ENCODE measurements at places on chromosomes 1 and 21. TPM values are rescaled to one million over a fixed set of nuclear protein-coding genes. Genes with fewer than 3 reads are reported as not detected.
A peak's percentile ranks its signal among the peaks of the same experiment; 100 is the strongest.

GRCh38 chr1:173502104-173502503 is 25.0 kb downstream of the PRDX6 start:
- DNase-seq = no peak

- DNase-seq = no peak
These were observed 156.8 kb downstream of the FASLG start for GRCh38 chr1:172815740-172816139.

SLC9C2 gene
- not detected for total RNA-seq

DNA sequence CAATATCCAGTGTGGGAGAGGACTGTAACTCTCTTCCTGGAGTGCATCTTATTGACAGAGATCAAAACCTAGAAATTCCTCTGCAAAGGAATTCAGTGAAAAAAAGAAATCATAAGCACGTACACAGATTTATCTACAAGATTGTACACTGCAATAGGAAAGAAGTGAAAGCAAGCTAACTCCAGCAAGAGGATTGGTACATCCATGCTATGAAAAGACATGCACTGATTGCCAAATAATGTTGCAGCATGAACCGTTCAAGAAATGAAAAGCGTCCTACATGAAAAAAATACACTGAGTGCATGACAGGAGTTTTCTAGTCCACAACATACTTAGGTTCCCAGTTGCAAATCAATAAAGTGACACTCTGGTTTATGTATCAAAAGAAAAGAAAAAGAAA is 1.9 kb upstream of the MGST3 start:
- no peak for DNase-seq

- DNase-seq = no peak
These were observed 29.0 kb downstream of the DUSP10 start for GRCh38 chr1:221712776-221713431.

DNA sequence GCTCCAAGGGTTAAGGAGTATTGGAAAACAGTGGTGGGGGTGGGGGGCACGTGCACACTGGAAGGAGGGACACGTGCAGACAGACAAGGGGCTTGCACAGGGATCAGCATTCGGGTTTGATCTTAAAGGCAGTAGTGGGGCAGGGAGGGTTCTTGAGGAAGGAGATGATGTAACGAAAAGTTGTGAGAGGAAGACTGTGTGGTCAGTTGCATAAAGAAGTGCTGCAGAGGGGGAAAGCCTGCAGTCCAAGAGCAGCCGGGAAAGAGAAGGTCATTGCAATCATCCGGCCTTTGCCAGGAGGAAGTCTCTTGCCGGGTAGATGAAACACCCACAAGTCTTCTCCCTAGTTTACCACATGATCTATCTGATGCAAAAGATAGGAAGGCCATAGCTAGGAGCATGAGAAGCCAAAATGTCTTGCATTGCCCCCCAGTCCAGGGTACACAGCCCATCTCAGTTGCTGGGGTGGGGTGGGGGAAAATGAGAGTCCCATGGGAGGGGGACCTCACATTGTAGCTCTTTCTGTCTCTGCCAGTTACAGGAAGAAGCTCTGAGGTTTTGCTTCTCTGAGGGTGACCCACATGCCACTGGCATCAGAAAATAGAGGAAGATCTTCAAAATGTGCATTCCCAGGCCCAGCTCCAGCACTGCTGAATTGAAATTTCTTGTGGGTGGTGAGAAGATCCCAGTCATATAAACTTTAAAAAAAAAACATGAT is 202.5 kb upstream of the RAB4A start:
- peak; percentile 41 for DNase-seq

TMEM125 gene
- total RNA-seq = 0.15 TPM

GRCh38 chr1:232528472-232529089 is 101.4 kb downstream of the SIPA1L2 start:
- no peak for DNase-seq

TRIM67 gene
- total RNA-seq = 0.09 TPM

GRCh38 chr1:52366517-52366827 is 467 bp upstream of the CC2D1B start:
- no peak for DNase-seq

- no peak for DNase-seq
These were observed 26.0 kb downstream of the ROR1 start for GRCh38 chr1:63799820-63800219.
